ENCODE measurements at places on chromosomes 2 and 18.

- no peak for DNase-seq
These were observed 33.0 kb downstream of the FTCDNL1 start for GRCh38 chr2:199818026-199818425.

DNA sequence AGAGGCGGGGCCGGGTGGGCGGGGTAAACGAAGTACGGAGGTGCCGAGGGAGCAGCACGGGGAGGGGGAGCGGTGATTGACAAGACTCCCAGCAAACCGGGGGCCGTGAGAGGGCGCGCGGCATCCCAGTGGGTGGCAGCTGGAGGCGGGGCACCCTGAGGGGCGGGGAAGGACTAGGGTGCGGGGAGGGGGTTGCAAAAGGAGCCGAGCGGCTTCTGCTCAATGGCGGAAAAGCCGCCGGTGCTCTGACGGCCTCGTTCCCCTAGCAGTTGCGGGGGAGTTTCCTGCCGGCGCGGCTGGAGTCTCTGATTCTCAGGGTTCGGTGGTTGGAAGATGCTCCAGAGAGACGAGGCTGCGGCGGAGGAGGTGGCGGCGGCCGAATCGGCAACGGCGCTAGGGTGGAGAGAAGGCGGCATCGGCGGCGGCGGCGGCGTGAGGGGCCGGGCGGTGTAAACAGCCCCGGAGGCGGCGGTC, at the start of gene PPM1B:
PPM1B (plus strand) TSS at position 195 of the 474 bp plus-strand sequence. CDS start 32,325 bp downstream, outside the sequence.
- peak; percentile 100 for DNase-seq

- DNase-seq = no peak
These were observed 39.9 kb downstream of the PLEKHB2 start for GRCh38 chr2:131145040-131145439.

GRCh38 chr2:40797120-40797519, 345.2 kb upstream of the SLC8A1 start:
- no peak for DNase-seq

- DNase-seq = no peak
These were observed 2016.1 kb upstream of the PIK3C3 start for GRCh38 chr18:39938676-39939608.

- DNase-seq = no peak
These were observed 44.3 kb upstream of the MYO1B start for GRCh38 chr2:191200910-191201309.

GRCh38 chr2:130827502-130828251, 9.0 kb upstream of the ARHGEF4 start:
- DNase-seq = no peak

DNA sequence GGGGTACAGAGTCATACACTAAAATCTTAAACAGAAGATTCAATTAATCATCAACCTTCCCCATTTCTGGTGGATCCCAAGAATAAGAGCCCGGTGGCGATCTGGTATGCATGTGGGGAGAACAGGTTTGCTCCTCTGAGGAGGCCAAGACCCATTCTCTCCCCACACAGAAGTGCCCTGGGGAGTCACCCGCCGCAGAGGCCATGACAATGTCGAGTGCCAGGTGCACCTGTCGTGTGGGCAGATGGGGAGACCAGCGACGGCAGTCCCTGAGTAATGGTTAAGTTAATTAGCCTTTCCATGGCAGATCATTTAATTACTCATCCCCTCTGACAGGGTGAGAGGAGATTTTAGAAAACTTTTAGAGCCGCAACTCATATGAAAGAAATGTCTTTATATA, 345.0 kb downstream of the NCKAP5 start:
- DNase-seq = no peak

DNA sequence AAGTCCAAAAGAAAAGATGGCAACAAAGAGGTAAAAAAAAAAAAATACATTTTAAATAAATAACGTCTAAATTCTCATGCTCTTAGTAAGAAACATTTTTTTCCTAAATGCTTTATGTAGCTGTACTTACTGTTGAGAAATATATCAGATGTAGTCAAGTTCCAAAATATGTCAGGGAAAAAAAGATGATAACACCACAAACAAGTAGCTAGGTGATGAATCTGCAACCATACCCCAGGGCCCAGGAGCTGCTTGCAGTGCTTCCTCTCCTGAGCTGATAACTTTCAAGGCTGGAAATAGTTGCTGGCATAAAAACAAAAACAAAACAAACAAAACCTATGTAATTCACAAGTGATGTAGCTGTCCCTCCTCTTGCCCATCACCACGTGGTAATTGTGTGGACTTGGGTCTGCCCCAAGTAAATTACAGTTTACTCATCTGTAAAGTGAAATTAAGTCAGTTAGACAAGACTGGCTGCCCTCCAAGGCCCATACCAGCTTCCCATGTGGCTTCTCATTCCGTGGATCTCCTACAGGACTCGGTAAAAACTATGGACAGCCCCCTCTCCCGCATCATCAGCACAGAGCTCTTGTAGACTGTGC, 82.6 kb downstream of the SP100 start:
- DNase-seq = no peak

- peak; percentile 77 for DNase-seq
These were observed 392.4 kb downstream of the TNS1 start for GRCh38 chr2:217610401-217610814.

DNA sequence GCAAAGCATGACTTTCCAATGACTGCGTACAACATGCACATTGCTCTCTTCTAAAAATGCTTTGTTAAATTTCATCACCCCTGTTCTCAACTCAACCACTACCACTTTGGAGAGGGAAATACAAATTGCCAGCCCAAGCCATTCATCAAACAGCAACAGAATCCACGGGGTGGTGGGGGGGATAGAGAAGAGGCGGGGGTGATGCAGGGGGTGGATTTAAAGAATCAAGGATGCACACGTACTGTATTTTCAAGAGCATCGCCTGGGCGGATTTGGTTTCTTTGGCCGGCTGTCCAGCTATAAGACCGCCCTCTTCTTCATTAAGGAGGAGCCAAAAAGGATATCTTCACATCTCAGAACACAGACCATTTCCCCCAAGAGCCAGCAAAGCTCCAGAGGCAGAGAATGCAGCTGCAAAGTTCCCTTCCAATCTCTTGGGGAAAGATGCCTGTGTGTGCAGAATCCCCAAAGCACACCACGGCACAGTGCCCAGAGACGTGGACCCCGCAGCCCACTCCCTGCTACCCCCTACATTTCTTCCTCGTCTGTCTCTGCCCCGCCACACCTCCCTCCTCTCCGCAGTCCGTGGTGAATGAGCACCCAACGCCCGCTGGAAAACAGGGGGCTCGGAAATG, 977 bp downstream of the SLC8A1 start:
- no peak for DNase-seq

DNA sequence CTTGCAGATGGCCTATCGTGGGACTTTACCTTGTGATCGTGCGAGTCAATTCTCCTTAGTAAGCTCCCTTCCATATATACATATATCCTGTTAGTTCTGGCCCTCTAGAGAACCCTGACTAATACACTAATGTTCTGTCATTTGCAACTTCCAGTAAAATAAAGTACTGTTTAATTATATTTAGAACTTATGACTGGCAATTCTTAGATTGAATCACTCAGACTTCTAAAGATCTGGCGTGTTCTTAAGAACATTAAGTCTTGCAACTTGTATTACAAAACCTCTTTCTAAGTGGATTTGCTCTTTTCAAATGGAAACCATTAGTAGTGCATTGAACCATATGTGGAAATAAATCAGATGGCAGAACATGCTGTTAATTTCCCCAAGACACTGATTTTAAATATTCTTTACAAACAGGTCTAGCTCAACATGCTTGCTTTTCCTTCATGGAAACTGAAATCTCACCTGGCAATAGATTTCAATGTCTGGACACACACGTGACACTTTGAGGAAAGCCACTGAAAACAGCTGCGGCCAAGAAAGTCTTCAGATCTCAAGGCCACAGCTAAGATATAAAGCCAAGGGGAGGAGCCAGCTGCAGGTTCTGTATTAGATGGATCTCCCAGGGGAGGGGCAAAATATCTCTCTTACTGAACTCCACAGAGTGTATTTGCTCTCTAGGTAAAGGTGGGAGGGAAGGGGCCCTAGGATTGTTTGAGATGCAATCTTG, 50.6 kb downstream of the PMAIP1 start:
- peak; percentile 37 for DNase-seq

Measured in stimulated activated CD4-positive, alpha-beta T cell treated with anti-CD3 and anti-CD28 coated beads, Interleukin-1b, Interleukin-23, amount 100 ng/mL, for 48 hours (primary cell).